ENCODE measurements at places on chromosomes 3 and 15. TPM values are rescaled to one million over a fixed set of nuclear protein-coding genes. Genes with fewer than 3 reads are reported as not detected.
A peak's percentile ranks its signal among the peaks of the same experiment; 100 is the strongest.

DNA sequence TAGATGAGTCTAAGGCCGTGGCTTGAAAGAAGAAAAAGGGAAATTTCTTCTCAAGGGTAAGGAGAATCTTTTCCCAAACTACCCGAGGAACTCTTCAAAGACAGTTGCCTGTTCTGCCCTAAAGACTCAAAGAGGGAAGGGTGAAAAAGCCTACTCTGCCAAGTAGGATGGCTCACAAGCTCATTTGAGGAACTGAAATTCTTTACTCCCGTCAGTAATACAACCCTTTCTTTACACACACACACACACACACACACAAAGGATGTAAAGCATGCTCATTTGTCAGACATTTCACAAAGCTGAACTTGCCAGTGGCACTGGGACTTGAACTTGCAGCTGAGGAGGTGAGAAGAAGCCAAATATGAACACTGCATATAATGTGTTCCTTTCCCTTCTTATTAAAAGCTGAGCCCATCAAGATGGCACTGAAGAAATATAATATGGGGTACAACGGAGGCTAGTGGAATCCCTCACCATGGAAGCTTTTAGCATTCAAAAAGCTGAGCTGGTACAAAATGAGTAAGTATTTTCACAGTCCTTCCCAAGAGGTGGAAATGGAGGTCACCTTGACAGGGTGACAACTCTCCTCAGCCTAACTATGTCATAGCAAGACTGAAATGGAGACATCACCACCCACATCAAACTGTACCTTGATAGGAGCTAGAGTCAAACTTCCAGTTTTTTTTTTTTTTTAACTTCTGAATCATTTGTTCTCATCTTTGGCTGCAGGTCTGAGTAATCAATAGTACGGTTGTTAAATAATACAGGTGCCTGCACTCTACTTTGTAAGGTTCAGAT, 57.6 kb downstream of the TAFA4 start:
- no peak for ATAC-seq

- peak; percentile 90 for ATAC-seq
Observed at GRCh38 chr3:127735767-127736693, 63.3 kb downstream of the ABTB1 start.

The RLBP1 gene
- total RNA-seq = 0.46 TPM

GRCh38 chr3:28674212-28674611, 325.6 kb upstream of the AZI2 start:
- ATAC-seq = no peak

DNA sequence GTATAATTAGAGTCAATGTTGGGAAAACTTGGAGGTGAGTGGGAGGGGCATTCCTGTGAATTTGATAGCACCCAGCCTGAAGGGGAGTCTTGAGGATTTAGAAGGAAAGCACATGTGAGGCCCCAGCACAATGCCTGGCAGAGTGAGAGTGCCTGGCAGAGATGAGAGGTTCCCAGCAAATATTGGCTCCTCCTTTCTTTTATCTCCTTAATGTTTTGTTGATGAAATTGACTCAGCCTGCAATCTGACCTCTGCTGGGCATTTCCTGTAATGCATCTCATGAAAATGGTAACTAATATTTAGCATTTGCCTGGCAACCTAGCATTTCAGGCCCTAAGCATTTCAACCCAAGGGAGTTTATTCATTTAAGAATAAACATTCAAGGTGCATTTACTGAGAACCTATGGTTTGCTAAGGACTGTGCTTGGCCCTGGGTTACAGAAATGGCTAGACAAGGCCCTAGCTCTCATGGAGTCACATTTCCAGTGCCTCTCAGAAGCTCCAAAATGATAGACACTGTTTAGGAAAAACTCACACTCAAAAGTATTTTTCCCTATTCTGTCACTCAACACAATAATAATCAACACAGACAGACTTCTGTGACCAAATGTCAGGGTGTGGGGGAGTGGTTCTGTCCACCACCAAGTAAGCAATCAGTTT, 19.0 kb downstream of the PDHB start:
- peak; percentile 36 for ATAC-seq

- ATAC-seq = no peak
Observed at GRCh38 chr15:99248000-99248715, 1.2 kb downstream of the TTC23 start.

DNA sequence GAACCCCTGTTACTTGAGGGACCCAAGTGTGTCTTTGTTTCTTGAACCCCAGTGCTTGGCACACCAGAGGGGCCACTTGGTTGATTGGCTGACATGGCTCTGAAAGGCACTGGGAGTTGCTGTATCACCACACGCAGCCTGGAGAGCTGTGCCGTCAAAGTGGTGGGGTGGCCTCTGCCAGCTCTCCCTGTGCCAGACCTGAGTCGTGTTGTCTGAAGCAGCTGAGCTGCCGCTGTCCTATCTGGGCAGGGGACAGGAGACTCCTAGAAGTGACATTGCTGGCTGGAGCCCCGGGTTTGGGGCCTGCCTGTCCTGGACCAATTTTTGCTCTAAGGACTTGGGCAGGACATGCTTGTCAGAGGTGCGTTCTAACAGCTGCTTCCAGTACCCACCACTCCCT, 5.5 kb upstream of the SNX22 start:
- ATAC-seq = no peak

The SYNM gene
- total RNA-seq = 9.7 TPM

- ATAC-seq = no peak
Observed at GRCh38 chr3:128067489-128067888, 15.3 kb downstream of the SEC61A1 start.

DNA sequence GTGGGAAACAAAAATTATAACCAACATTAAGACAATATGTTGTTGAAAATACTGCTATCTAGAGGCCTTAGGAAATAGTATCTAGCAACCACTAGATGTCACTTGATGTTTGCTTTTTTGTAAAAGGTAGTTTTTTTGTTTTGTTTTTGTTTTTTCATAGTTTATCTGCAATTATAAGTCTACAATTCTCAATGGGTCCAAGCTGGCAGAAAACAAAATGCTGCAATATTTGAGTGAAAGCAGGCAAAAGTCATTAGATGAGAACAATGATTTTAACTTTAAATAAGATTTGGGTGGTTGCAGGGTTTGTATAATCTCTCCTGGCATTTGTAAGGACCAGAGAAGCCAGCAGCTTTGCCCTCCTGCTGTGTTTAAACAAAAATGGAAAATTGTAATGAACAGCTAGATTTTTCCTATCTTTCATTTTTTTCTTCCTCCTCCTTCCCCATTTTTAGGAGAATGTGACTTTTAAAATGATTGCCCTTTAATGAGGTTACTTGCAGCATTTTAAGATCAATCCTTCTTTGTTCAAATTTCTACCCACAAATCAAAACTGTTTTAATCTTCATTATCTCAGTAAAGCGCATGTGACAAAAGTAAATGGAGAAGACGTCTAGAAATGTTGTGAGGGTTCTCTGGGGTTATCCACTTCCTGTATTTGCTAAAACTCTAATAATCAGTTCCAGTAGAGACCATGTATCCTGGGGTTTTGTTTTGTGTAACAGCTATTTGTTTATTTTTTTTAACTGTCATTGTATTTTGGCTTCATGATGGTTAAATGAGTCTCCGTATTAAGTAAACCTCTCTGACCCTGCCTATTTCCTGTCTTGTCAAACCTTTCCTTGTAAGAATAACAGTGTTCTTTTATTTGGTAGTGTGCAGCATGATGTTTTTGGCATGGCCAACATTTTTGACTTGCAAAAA, 27.3 kb downstream of the DUT start:
- ATAC-seq = peak; percentile 46

The FHIT gene
- 7.5 TPM for total RNA-seq

GRCh38 chr3:144324076-144324475, 352.5 kb downstream of the DIPK2A start:
- no peak for ATAC-seq

The AMT gene
- 2.4 TPM for total RNA-seq
